ENCODE measurements at places on chromosomes 12 and 14.
A peak's percentile ranks its signal among the peaks of the same experiment; 100 is the strongest.

GRCh38 chr12:53971129-53971528 lies 1.8 kb upstream of the HOXC11 start:
- no peak for DNase-seq

DNA sequence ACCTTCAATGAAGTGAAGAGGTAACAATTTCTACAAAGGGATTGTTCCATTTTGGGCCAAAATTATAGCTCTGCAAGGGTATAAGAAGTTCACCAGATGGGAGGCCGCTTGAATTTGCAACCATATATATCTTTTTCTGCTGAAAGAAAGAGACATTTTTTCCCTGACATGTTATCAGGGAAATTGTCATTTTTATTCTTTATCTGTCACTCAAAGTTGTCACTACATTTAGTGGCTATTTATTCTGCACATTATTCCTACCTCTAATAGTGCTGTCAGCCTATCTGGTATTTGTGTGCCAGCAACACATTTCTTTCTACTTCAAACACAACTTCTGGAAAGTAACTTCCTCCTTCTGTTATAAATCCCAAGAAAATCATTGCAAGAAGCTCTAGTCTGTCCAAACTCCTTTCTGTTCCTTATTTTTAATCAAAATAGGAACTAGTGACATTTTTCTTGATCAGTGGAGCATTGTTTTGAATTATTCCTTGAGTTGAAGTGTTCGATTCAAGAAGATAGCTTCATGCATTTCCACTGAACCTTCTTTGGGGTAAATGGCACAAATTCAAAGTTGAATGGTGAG lies 137.9 kb upstream of the ATP2B1 start:
- no peak for DNase-seq

GRCh38 chr14:32350020-32350419 lies 20.9 kb downstream of the AKAP6 start:
- no peak for DNase-seq

GRCh38 chr12:129423041-129423580 lies 480.7 kb downstream of the TMEM132D start:
- no peak for DNase-seq

- peak; percentile 62 for DNase-seq
These were observed 95.5 kb upstream of the ETV6 start for GRCh38 chr12:11553871-11554533.

DNA sequence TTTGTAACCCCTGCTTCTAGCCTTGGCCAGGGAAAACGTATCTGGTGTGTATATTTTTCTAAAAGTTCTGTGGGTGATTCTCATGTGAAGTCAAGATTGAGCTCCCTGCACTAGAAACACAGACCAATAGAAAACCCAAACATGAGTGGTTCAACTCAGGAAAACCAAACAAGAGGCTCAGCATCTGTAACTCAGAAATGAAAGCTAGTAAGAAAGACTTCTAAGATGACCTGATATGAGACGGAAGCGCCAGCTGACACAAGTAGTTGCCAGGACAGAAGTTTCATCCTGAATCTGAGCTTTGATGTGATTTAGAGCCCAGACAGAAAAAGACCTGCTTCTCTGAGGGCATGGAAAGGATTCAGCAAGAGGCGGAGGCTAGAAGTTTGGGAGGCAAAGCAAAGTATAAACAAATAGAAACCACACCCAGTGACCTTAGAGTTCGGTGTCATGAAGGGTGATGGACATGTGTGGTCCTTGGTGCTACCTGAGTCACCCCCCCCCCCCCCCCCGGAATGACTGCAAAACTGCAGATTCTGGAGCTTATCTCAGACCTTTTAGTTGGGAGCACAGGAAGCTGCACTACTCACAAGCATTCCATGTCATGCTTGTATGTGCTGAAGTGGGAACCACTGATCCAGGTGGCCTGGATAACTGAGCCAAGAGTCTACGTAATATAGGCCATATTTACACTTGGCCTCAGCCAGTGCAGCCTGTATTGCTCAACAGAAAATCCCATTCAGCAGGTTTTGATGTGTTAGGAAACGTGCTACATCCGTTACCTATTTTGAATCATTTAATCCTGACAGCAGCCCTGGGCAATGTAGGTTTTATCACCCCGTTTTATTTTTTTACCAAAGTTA lies 191.3 kb downstream of the ANO6 start:
- no peak for DNase-seq

- no peak for DNase-seq
These were observed 29.5 kb upstream of the RPLP0 start for GRCh38 chr12:120230326-120230973.

DNA sequence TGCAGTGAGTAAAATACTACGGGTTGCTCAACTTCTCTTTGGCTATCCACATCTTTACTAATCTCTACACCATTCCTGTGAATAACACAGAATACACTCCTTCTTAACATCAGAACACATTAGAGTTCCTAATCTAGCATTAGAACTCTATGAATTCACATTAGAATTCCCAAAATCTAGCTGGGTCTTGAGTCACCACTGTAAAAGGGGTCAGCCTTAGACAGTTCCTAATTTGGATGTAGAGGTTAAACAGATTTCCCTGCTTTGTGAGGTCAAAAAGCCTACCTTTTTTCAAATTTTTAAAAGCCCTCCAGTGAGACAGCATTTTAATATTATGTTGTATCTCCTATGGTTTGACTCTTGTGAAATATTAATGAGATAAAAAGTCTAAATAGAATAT lies 7.4 kb downstream of the HNRNPC start:
- no peak for DNase-seq

- DNase-seq = no peak
These were observed 38.8 kb downstream of the CCNK start for GRCh38 chr14:99519931-99520421.

- no peak for DNase-seq
These were observed 57.6 kb downstream of the LMNTD1 start for GRCh38 chr12:25495331-25496097.

DNA sequence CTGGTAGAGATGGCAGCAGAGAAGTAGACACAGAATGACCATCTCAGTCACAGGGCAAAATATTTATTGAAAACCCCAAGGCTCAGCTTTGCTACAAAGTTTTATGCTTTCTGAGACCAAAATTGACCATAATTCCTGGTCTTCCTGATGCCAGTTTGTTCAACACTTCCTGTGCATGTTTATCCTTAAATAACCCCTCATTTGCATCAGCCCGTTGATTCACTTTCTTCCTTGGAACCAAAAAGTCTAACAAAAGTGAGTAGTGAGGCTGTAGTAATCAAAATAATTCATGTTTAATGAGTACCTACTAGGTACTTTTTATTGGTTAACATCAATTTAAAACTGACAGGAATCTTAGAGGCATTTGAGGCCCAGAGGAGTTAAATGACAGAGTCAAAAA lies 51.7 kb downstream of the TRHDE start:
- no peak for DNase-seq

DNA sequence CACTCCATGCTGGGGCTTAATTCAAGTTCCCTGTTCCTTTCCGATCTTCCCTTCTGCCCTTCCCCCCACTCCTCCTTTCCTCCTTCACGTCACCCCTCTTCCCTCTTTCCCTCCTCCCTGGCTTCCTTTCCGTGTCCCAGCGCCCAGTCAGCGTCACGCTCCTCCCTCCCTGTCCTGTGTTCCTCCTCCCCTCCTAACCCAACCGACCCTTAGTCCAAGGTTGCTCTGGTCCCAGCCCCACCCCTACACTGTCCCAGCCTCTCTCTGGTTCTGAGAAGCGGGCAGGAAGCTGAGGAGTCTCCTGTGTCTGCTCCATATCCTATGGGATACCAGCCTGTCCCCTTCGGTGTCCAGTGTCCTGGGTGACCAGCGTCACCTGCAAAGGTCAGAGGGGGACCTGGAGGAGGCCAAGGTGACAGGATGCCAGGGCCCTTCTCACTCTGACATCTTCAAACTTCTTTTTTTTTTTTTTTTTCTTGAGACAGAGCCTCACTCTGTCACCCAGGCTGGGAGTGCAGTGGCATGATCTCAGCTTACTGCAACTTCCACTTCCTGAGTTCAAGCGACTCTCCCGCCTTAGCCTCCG lies 56.2 kb upstream of the TSPAN9 start:
- no peak for DNase-seq

GRCh38 chr14:48546996-48547395 lies 871.6 kb upstream of the MDGA2 start:
- DNase-seq = no peak

- DNase-seq = no peak
These were observed 35.6 kb downstream of the GNS start for GRCh38 chr12:64723630-64724029.

DNA sequence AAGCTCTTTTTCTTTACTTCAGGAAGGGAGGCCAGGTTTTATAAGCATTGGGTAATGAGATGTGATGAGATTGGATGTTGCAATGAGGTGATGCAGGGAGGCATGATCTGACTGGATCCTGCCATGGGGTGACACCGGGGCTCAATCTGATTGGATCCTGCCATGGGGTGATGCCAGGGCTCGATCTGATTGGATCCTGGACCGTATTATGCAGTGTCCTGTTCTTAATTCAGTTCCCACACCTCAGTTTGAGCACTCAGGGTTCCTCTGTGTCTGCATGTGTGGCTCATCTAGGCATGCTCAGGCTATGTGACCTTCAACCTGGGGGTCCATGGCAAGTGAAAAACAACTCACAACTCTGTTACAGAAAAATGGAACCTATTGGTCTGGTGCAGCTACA lies 166.4 kb downstream of the SLC15A4 start:
- DNase-seq = no peak

DNA sequence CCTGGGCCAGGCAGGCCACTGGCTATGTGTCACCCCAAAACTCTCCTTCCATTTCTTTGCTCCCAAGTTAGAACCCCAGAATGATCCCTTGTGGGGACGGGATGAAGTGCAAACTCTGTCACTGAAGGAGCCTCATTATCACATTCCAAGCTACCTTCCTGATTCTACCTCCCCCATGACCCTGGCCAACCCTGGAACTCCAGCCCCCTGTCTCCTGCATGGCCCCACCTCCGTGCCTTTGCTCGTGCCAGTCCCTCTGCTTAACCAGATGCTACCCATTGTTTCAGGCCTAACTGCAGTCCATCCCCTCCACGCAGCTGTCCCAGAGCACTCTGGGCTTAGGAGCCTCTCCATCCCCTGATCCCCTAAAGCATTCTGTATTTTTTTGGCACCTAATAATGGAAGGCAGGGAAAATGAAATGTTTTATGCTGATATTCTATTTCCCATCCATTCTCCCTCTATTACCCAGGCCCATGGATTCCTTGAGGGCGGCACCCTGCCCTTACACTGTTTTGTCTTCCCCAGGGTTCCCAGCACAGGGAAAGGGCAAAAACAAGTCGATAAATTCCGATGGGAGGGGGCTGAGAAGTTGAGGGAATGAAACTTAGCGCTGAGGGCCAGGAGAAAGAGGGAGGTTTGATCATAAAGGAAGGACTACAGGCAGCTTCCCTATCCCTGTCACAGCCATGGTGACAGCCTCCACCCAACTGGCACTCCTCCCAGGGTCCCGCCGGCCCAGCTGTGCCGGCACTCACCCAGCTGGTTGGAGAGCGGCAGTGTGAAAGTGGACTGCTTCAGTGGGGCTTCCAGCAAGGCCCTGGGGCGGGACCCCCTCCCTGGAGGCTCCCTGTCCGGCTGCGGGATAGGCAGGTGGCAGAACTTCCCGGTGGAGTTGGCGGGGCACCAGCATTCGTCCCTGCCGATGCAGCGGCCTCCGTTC lies 58.1 kb downstream of the ISCA2 start:
- DNase-seq = no peak

GRCh38 chr12:71648537-71648936 lies 15.1 kb downstream of the ZFC3H1 start:
- no peak for DNase-seq

GRCh38 chr14:105883066-105884005 lies 357.0 kb downstream of the TMEM121 start:
- DNase-seq = no peak

DNA sequence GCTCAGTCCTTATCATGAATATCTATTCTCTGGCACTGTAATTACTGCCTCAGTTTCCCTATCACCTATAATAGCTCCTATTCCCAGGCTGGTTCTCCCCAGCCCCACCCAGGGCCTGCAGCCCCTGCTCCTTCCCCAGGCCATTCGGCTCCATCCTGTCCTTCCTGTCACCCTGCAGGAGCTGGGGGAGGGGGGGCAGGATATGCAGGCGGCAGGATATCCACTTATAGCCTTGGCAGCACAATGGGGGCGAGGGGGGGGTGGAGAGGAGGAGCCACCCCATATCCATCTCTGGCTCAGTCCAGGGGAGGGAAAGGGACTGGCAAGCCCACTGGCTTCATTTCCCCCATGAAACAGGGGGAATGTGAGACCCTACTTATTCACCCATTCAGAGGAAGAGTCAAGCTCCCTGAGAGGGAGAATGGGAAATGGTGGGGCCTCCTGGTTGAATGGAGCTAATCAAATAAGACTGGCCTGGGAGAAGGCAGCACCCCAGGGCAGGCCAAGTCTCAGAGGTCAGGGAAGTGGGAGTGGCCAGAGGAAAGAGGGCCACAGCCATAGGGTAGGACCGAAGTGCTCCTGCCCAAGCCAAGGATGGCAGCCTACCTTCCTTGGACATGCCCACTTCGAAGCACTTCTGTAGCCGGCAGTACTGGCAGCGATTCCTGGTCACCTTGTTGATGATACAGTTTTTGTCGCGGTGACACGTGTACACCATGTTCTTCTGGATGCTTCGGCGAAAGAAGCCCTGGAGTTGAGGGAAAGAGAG lies 7.8 kb upstream of the ITGB7 start:
- DNase-seq = no peak

GRCh38 chr14:23694949-23695663 lies 58.9 kb downstream of the DHRS2 start:
- DNase-seq = no peak

DNA sequence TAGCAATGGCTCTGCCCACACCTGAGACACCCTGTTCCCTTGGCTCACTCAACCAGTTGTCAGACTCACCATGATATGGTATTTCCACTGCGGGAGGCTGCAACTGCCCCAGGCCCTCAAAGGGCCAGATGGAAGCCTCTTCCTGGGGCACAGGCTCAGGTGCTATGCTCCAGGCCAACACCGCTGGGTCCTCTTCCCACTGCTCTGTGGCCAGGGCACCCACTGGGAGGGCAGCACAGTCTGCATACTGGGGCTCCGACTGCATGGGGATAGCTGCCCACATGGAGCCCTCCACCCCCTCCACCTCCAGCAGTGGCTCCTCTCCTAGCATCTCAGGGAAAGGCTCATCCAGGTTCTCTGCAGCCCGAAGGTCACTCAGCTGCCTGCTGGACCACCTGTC lies 3.7 kb downstream of the ANGEL1 start:
- no peak for DNase-seq

- no peak for DNase-seq
These were observed 3.8 kb downstream of the TXNRD1 start for GRCh38 chr12:104219361-104219892.

GRCh38 chr12:91249518-91250272 lies 67.1 kb upstream of the DCN start:
- DNase-seq = no peak
